ENCODE measurements at places on chromosomes 4 and X. TPM values are rescaled to one million over a fixed set of nuclear protein-coding genes. Genes with fewer than 3 reads are reported as not detected.

Gene MAGIX
- total RNA-seq = 0.72 TPM

Gene ADH6
- total RNA-seq = not detected

Gene SAGE1
- not detected for total RNA-seq

Gene MSANTD1
- total RNA-seq = 0.28 TPM

- no peak for DNase-seq
These were observed 40.0 kb upstream of the APLN start for GRCh38 chrX:129694805-129695204.

GRCh38 chrX:135393051-135393450, 28.7 kb upstream of the SMIM10L2A start:
- DNase-seq = no peak
